AG09309 (cell line): ENCODE measurements at places on chromosomes 6 and 20.

- no peak for DNase-seq
Measured at GRCh38 chr6:158266131-158266530, 46.1 kb upstream of the TULP4 start.

DNA sequence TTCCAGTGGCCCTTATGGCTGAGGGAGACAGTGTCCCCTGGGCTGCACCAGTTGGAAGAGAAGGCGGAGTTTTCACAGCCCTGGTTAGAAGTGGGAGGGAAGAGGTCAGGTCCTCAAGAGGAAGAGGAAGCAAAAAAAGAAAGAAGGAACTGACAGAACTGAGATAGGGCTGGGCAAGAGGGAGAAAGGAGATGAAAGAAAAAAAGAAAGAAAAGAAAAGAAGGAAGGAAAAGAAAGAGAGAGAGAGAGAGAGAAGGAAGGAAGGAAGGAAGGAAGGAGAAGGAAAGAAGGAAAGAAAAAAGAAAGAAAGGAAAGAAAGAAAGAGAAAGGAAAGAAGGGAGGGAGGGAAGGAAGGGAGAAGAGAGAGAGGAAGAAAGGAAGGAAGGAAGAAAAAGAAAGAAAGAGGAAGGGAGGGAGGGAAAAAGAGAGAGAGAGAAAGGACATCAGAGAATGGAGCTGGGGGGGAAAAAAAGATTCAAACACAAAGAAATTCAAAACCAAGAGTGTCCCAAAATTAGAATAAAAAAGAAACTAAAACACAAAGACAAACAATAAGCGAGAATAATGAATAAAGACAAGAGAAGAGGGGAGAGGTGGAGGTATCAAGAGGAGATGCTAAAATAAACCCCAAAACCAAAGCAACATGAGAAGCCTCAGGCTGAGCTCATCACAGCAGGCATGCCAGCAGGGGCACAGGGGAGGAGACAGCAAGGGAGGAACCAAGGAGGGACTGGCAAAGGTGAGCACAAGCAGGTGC, 5.3 kb upstream of the FUCA2 start:
- no peak for DNase-seq

GRCh38 chr6:52305411-52305810, 20.9 kb upstream of the MCM3 start:
- DNase-seq, result no peak

- no peak for DNase-seq
Measured at GRCh38 chr6:102761872-102762271, 1368.4 kb downstream of the GRIK2 start.

- DNase-seq, result no peak
Measured at GRCh38 chr20:52896348-52896747, 75.8 kb upstream of the TSHZ2 start.

- no peak for DNase-seq
Measured at GRCh38 chr20:46332373-46333160, 24.3 kb upstream of the CDH22 start.

DNA sequence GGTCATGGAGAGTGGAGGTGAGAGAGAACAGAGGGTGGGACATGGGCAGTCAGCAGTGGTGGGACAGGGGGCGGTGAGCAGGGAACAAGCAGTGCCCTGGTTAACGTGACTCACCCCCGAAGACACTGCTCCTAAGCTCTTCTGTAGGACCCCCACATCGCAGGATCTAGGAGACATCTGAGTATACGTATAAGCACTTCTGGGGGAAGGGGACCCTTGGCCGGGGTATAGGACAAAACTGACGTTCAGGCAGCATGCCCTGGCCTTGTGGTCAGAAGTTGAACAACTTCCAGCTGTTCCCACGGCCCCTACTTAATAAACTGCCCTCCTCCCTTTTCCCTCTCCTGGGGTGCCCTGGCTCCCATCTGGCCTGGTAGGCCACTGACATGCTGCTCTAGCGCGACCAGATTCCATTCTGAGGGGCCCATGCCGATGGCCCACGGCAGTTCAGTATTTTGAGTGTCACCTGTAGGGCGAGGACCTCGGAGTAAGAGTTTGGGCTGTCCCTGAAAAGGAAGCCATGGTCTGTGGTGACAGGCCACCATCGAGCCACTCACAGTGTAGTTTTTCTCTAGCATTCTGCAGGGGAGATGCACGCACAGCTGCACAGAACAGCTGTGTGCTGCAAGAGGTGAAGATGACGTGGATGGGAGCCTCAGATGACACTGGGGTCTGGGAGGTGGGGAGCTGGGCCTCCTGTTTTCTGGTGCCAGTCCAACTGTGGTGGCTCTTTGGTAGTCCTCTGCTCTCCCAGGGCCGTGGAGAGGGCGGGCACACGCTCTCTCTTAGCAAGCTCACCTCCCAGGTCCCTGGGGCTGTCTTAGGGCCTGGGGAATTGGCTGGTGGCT, 38.4 kb downstream of the PPP1R3G start:
- DNase-seq, result no peak

GRCh38 chr20:51914758-51915157, 112.4 kb upstream of the SALL4 start:
- DNase-seq, result no peak

DNA sequence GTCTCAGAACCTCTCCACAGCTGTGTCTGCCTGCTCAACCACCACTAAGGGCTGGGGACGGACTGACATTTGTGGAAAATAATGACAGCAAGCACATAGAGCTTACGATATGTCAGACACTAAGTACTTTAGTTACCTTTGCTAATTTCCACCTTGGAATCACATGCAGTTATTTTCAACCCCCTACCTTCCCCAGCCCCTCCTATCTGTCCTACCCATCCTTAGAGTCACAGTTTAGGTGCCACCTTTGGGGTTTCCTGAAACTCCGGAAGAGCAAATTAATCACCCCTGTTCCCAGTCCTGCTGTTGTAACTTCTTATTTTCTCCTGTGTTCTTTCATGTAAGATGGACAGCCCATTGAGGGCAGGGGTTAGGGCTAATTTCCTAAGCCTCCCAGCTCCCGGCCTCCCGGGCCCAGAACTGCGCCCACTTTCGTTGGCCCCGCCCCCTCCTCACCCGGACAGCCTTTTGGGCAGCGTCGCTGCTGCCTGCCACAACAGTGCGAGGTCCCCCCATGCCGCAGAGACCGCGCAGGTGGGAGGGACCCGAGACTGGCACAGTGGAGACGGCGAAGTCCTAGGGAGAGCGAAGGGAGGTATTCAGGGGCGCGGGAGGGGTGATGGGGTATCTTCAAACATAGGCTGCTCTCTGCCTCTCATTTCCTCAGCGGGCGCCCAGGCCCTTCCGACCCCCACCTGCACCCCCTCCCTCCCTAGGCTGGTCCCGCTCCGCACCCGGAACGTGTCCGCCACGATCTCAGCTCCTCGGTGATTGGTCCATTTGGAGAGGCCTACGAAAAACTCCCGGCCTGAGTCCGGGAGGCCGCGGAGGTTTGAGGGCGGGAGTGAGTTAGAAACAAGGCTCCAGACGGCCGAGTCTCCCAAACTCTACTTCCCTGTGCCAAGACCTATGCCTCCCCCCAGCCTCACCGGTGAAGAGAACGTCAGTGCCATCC, 1.1 kb downstream of the DDAH2 start:
- DNase-seq, result no peak

DNA sequence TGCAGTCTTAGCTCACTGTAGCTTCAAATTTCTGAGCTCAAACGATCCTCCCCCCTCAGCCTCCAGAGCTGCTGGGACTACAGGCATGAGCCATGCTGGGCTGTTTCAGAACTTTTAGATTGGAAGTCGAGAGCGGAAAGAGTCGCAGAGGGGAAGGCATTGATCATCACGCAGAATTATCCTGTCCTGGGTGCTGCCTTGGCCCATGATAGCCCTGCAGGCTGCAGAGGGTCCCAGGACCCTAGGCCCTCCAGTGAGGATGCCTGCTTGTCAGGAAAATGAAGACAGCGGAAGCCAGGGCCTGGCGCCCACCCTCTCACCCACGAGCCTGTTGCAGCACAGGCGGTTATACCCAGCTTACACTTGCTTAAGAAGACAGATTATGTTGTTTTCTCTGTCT, 9.1 kb downstream of the TMEM181 start:
- no peak for DNase-seq

GRCh38 chr20:15760001-15760621, 813.1 kb downstream of the KIF16B start:
- DNase-seq, result no peak

DNA sequence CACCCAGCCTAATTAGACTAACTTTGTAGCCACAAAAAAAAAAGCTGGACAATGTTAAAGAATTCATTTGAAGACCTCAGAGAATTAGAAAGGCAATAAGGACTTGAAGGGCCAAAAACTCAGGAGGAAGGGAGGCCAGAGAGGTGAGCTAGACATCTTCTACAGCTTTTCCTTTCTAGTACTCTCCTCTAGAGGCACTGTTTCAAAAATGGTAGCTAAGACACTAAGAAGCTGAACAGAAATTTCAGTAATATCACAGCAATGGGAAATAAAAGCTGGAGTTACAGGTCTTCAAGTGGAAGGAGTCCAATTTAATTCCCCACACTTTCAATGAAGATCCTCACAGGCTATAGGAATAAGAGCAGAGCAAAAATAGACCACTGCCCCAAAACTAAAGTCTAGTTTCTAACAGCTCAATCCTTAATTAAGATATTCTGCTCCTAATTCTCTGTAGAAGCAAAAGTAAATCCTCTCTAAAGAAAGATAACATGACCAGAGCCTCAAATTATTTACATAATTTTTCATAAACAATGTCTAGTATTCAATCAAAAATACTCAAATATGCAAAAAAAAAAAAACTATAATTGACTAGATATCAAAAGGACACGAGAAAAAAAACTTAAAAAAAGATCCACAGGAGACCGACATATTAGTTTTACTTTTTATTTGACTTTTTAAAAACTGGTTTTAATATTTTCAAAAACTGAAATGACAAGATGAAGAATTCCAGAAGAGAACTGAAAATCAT, 63.7 kb downstream of the RNGTT start:
- no peak for DNase-seq

- no peak for DNase-seq
Measured at GRCh38 chr20:10893321-10893720, 219.5 kb upstream of the JAG1 start.

- DNase-seq, result no peak
Measured at GRCh38 chr6:27040244-27041042, 207.1 kb upstream of the PRSS16 start.

DNA sequence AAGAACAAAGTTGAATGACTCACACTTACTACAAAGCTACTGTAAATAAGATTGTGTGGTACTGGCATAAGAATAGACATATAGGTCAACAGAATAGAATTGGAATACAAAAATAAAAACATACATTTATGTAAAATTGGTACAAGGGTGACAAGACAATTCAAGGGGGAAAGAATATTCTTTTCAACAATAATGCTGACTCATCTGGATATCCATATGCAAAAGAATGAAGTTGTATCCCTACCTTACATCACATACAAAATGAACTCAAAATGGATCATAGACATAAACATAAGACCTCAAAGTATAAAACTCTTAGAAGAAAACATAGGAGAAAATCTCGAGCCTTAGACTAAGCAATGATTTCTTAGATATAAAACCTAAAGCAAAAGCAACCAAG, 50.9 kb downstream of the TRMT6 start:
- no peak for DNase-seq

GRCh38 chr20:32581839-32582658, 3.1 kb downstream of the NOL4L start:
- DNase-seq, result no peak

GRCh38 chr6:195861-196360, 96.4 kb upstream of the DUSP22 start:
- DNase-seq, result no peak

- no peak for DNase-seq
Measured at GRCh38 chr6:15249371-15250019, 3.6 kb downstream of the JARID2 start.

DNA sequence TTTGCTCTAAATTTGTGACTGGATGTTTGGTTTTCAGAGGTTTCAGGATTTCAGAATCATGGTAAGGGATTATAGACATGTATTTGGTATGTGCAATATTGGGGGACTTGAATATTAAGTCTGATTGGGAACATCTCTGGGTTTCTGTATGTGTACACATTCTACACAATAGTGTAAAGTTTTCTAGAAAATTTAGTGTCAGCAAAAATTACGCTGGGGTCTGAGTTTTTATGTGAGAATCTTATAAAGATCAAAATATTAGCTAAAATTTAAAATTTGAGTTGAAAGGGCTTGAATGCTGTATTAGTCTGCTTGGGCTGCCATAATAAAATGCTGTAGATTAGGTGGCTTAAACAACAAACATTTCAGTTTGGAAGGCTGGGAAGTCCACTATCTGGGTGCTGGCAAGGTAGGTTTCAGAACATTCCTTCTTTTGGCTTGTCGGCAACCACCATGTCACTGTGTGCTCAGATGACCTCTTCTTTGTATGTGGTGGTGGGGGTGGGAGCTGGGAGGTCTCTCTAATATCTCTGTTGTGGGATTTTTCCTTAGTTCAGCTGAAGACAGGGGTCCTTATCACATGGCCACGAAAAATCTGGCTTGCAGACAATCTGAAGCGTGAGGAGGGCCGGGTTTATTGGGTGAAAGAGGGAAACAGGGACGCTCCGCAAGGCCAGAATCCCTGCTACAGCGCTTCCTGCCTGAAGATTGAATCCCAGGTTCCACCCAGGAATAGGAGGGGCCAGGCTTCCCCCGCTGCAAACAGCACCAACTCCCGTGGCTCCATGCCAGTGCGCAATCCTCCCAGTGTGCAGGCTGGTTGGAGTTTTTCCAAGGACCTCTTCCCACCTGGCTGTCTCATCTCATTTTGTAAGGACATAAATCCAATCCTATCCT, 299.7 kb downstream of the PLCB1 start:
- no peak for DNase-seq

DNA sequence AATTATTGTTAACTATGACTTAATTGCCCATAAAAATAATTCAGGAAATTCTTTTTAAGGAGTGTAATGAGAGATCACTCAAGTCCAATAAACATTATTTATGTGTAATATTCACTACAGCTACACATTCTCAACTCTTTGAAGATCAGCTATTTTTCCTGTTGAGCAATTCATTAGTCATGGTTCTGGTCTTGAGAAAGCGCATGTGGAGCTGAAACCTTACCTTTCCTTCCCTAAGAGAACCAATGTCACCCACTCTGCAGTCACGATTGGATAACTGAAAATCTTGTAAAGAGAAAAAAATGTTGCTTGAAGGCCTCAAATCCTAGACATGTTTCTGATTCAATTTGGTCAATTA, 736.9 kb upstream of the MARCKS start:
- DNase-seq, result peak; percentile 99

DNA sequence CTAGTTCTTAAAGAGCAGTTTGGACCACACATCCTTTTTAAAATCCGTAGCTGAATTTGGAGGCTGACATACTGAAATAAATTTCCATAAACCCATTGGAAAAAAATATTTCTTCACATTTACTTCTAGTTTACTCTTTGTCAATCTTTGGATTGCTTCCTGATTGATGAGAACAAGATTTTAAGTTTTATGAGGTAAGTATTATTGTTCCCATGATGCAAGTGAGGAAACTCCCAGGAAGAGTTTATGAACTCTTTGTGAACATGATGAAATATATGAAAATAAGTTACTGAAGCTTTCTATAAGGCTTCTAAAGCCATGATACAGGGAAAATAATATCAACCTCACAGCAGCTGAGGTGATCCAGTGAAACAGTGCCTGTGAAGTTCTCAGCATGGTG, 320.0 kb downstream of the GJA1 start:
- DNase-seq, result no peak

DNA sequence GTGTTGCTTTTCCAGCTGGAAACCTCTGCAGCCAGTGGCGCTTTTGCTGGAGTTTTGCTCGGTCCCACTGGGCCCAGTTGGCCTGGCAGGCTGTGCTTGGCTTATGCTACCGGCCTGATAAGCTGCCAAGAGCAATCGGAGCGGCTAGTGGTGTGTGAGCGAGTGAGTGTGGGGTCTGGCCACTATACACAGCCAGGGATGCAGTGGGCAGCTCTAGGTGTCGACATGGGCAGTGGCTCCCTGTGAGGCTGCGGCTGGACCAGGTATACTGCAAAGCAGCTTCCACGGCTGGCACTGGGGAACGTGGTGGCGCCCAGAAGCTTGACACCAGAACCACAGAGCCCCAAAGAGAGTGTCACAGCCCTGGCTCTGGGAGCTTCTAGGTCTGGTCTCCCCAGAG, 996.5 kb downstream of the GRIK2 start:
- no peak for DNase-seq
